ENCODE measurements at places on chromosomes 5 and 9. TPM values are rescaled to one million over a fixed set of nuclear protein-coding genes. Genes with fewer than 3 reads are reported as not detected.

The PCA3 gene
- total RNA-seq, result not detected

The FIBCD1 gene
- 0.14 TPM for total RNA-seq

The SOHLH1 gene
- not detected for total RNA-seq

The OR1J2 gene
- total RNA-seq, result not detected

The TLX3 gene
- total RNA-seq, result not detected

The IFNA1 gene
- not detected for total RNA-seq

The DNM1 gene
- total RNA-seq, result 2.6 TPM

The ADRA1B gene
- total RNA-seq, result not detected
